ENCODE measurements at places on chromosomes 6 and 20.

GRCh38 chr6:151359486-151359885 lies 31.9 kb downstream of the ZBTB2 start:
- no peak for DNase-seq

- no peak for DNase-seq
Observed at GRCh38 chr6:151481786-151482185, 12.0 kb upstream of the CCDC170 start.

GRCh38 chr20:1964061-1964460 lies 29.8 kb downstream of the PDYN start:
- DNase-seq = no peak

DNA sequence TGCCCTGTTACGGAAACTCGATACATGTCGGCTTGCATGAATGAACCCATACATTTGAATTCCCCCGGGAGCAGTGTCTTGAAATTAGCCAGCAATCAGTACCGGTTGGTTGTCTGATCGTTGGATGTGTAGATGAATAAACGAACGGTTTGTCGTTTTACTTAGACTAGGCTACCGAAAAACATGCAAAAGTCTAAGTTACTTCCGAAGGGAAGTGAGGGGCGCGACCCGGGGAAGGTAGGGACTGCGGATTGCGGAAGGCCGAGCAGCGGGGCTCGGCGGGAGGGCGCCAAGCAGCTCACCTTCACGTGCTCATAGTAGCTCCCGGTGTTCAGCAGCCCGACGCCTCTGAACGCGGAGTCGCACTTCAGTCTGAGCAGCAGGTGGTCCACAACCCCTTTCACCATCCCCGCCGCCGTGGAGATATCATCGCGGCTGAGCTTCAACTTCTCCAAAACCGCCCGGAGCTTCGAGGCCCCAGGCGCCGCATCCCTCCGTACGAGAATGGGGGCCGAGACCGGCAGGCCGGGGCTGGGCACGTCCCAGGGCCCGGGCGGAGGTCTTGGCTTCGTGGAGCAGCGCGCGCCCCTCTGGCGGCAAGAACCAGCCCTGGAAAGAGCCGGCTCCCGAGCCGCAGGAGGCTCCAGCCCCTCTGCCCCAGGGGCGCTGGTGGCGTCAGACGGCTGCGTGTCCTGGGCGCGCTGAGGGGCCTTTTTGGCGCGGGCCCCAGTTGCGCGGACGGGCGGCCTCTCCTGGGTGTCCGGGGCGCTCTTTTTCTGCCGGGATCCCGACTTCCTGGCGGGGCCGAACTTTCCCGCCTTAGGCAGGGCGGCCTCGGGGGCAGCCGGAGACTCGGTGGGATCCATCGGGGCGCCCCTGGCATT lies 632 bp downstream of the CGAS start:
- no peak for DNase-seq

DNA sequence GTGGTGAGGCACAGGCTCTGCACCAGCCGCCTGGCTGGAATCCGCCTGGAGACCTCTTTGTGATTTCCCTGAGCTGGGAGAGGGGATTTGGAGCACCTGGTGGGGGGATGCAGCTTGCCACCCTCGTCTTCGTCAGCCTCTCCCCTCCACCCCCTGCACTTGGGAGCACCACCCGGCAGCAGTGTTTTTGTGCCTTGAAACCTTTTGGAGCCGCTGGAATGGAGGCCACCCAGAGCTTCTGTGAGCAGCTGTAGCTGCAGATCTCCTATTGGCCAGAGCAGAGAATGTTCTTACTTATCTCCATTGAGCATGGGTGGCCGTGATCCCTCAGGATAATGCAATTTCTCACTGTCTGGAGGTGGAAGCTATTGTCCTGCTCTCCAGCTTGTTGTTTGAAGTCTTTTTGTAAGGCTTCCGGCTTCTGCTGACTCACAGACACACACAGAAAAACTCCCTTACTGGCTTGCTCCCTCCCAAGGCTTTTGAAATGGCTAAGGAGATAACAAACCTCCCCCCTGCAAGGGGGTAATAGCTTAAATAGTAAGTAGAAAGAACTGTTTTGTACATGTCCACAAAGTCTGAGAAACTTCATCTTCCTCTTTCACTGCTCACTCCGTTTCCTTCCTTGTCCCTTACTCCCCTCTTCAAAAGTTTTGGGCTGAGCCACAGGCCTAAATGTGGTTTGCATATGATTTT lies 271.2 kb downstream of the PRL start:
- no peak for DNase-seq

- no peak for DNase-seq
Observed at GRCh38 chr6:163731215-163732013, 316.9 kb downstream of the QKI start.

DNA sequence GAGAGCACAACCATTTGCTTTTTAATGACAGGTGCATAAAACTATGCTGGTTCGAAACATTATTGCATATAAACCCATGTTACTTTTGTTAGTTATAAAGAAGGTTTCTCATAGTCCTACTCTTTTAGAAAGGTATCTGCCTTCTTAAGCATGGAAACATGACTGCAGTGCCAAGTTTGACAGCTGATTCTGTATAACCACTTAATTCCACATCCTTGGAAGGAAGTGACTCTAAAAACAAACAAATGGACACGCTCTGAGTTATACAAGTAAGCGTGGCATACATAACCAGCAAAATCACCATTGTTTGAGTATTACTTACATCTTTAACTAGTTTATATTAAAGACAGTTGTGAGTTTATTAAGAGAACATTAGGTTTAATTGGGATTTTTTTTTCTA lies 125.0 kb upstream of the HDGFL1 start:
- no peak for DNase-seq

Measured in posterior cingulate gyrus (tissue), 11 donors.